Stimulated activated CD8-positive, alpha-beta memory T cell treated with anti-CD3 and anti-CD28 coated beads, Interleukin-7, amount 100 ng/mL, for 1 hour (primary cell): ENCODE measurements at places on chromosomes 4 and X.

DNA sequence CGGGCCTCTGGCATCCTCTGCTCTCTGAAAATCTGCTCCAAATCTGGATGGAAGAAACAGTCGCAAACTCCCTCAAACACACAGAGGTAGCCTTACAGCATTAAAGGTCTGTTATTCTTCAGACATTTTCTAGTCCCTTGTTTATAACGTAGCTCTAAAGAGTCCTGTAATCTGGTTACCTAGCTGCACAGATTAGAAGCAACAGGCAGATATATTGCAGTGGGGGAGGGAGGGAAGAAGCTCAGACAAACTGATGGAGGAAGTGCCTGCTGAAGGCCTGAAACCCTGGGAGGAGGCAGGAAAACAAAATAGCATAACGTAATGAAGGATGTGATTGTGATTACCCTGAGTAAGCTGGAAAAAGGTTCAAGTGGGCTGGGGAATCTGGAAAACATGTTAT lies 39.4 kb downstream of the ZCCHC12 start:
- DNase-seq: no peak

GRCh38 chrX:63922221-63922620 lies 137.2 kb upstream of the ARHGEF9 start:
- no peak for DNase-seq

DNA sequence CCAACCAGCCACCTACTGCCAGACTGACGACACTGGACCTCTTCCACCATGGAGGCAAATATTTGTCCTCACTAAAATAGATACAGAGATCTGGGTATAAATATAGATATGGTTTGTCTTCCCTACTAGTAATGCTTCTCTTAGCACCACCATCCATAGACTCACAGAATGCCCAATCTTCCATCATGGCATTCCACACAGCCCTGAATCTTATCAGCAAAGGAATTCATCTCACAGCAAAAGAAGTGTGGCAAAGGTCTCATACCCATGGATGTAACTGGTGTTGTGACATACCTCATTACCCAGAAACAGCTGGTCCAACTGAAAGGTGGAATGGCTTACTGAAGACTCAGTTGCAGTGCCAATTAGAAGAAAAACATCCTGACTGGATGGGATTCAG lies 47.2 kb upstream of the HS6ST2 start:
- no peak for DNase-seq

- no peak for DNase-seq
These were observed 408 bp downstream of the TET2 start for GRCh38 chr4:105147016-105147552.
